ENCODE measurements at places on chromosomes 3 and 15.

GRCh38 chr15:31486506-31486905 is 159.9 kb downstream of the KLF13 start:
- DNase-seq: no peak

GRCh38 chr3:57756528-57757401 is 656 bp downstream of the SLMAP start:
- DNase-seq: peak; percentile 46

DNA sequence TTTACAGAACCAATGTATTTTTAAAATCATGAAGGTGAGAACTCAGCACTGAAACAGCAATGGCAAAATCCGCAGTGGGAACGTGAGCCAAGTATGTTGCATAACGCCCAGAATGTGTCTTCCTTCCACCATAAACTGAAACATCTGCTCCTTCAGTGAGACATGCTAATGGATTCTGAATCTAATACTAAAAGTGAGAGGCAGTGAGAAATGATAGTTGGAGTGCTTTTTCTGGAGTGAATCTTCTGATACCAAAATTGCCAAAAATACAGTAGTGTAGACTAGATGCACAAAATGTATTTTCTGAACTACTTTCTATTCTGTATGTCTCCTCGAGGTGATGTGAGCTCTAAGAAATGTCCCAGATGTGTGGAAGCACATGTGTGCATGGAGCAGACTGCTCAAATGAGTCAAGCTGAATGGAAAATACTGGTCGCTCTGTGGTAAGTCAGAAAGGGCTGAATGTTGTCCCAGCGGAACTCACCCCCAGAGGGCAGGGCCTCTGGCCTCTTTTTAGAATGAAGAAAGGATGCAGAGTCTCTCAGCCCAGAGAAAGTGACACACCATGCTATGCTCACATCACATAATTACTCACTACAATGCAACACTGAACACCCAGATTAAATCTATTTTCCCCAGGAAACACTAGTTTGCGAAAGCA is 73.0 kb downstream of the ATP10A start:
- no peak for DNase-seq

GRCh38 chr3:127933396-127933795 is 18.4 kb downstream of the KBTBD12 start:
- no peak for DNase-seq

DNA sequence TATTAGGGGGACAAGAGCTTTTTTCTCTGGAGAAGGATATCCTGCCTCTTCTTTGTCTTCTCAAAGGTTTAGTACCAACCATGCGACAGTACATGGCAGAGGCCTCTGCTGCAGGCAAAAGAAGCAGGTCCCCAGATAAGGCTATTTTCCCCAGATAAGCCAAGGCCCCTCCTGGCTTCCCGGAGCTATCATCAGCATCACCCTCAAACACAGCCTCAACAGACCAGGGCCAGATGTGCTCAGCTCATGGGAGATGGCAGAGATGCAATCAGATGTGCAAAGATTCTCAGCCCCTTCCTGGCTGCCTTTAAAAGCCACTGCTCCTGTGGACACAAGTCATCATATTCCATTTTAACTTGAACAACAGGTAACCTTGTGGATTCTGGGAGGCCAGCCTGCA is 49.0 kb downstream of the NTRK3 start:
- no peak for DNase-seq

DNA sequence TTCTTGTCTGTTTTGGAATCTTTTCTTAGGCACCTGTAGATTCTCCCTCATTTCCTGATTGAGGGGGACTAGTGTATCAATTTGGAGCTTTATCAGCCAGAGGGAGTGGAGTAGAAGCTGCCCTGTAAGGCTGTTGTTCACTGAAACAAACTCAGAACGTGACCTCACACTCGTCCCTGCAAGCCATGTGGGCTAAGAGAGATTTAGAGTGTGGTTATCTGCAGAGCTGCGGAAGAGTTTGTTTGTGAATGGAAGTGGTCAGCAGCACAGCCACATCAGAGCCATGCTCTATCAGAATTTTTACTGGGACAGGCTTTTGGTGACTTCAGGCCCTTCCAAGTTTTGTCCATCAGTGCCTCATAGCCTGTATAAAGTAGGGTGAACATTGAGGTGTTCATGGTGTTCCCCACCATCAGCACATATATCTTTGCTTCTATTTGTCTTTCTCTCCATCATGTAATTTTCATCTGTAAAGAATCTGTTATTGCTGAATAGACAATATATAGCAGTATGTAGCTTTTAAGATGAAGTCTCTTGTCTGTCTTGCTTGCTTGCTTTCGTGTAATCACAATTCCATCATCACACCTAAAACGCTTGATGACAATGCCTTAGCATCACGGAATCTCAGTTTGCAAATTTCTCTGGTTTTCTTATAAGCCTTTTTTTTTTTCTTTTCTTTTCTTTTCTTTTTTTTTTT is 37.0 kb downstream of the LARS2 start:
- no peak for DNase-seq

- DNase-seq: no peak
Measured at GRCh38 chr15:40379853-40380252, 2.7 kb upstream of the KNSTRN start.

GRCh38 chr3:184564685-184565385 is 3.2 kb downstream of the EPHB3 start:
- DNase-seq: no peak

GRCh38 chr3:15154326-15154725 is 51.7 kb upstream of the CAPN7 start:
- no peak for DNase-seq

GRCh38 chr3:49570028-49570654 is 15.9 kb downstream of the BSN start:
- DNase-seq: no peak

DNA sequence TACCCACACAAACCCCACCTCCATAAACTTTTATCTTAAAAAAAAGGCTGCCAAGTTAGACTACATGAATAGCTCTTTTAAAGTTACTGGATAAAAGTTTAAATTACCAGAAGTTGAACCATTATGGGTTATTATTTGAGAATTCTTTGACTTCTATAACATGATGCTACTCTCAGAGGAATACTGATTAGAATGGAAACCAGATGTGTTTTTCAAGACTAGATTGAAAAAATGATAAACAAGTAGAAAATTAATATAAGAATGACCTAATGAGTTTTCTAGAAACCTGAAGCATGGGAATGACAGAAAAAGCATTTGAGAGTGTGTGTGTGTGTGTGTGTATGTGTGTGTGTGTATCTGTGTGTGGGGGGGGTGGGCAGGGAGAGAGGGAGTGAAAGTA is 12.4 kb upstream of the FGF7 start:
- DNase-seq: no peak

- peak; percentile 14 for DNase-seq
Measured at GRCh38 chr3:45321607-45322391, 66.6 kb upstream of the LARS2 start.

GRCh38 chr3:194661374-194661773 is 10.6 kb downstream of the LSG1 start:
- no peak for DNase-seq

DNA sequence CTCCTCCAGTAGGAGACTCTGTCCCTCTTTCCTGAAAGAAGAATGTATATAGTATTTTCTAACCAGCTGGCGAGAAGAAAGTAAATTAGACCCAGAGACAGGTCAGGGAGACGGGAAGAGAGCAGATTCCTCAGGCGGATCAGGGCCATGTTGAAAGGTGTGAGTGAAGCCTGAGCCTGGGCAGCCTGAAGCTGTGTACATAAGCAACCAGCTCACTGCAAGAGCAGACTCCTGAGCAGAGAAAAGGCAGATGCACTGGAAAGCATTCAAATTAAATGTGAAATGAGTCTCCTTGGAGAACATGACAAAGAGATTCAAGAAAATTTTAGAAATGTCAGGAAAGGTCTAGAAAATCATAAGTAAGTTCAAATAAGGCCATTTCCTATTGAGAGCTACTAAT is 165.8 kb downstream of the GOLIM4 start:
- DNase-seq: no peak

DNA sequence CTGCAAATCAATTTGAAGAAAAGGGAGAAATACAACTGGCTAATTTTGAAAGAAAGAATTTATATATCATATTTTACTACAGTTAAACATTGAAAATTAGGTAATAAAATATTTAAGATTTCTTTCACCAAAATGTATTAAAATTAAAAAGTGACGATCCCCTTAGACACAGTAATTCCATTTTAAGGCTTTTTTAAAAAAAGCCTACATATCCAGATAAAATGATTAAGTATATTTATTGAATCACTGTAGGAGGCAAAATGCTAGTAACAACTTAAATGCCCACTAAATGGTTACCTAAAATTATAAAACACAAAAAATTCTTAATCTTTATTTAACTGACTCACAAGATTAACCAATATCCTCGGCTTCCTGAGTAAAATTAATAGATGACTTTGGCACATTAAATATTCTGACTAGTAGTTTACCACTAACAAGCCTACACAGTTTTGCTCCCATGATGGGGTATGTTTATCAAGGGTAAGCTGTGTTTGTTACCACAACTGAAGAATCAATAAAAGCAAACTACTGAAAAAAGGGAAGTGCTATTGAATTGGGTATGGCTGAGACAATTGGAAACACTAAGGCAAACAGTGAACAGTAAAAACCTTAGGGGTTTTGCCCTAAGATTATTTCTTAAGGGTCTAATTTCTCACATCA is 28.4 kb downstream of the ANKRD28 start:
- DNase-seq: no peak

DNA sequence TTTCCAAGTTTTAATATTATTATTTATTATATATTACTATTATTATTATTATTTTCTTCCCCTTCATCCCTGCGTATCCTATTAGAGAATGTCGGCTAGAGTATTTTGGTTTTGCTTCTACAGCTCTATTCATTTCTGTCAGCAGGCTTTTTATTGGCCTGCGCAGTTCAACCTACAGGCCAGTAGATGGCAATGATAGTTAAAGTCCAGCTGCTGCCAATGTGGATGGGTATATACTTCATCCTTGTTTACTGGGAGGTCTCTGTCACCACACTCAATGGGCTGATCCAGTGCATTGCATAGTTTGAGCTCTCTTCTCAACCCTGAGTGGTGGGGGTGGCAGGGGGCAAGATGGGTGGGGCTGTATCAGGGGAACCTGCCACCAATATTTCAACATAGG is 799.8 kb downstream of the NSUN3 start:
- peak; percentile 8 for DNase-seq

GRCh38 chr15:79071901-79072300 is 18.7 kb downstream of the RASGRF1 start:
- DNase-seq: no peak

DNA sequence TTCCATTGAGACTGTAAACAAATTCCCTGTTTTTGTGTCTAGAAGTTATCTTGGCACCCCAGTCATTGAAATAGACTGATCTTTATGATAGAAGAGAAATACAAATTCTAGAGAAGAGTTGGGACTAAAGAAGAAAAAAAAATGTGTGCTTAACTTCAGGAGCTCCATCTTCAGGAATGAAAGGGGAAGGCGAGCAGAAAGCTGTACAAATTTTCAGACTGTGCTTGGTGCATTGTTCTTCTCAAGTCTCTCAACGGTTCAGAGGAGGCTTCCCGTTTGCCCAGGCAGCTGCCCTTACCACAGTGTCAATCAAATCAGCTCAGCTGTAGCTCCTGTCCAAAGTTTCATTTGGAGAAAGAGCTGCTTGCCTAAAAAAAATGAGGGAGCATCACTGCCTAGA is 41.7 kb downstream of the OXSM start:
- peak; percentile 47 for DNase-seq

GRCh38 chr3:112092496-112093179 is 6.4 kb downstream of the C3orf52 start:
- no peak for DNase-seq

- DNase-seq: no peak
Measured at GRCh38 chr3:187778726-187779125, 33.5 kb upstream of the BCL6 start.

DNA sequence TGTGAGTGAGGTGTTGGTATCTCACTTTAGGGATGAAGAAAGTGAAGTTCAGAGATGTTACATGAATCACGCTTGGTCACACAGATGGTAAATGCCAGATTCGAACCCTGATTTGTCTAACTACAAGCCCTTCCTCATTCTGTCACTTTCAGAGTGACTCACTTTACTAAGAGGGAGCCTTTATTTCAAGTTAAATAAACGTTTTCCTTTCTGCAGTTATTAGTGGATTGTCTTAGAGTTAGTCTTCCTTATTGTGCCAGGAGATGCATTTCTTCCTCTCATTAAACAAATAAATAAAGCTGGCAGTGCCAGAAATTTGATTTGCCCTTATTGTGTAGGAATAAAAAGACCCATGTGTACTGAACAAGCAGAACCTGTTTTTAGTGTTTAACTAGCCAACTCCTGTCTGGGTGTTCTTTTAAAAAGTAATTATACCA is 162.5 kb downstream of the AKAP13 start:
- DNase-seq: no peak

DNA sequence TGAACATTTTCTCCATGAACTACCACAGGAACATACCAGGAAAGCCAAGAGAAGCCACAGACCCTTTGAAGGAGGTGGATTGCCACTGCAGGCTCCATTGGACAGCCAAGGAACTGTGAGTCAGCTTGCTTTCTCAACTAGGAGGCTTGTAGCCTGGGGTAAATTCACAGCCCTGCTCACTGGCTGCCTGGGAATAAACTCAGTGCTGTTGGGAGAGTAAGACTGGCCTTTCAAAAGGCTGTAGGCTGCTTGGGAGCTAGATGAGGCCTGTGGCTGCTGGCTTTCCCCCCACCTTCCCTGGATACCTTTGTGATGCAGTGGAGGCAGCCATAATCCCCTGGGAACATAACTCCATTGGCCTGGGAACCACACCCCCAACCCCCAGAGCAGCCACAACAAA is 223.5 kb upstream of the RBMS3 start:
- DNase-seq: no peak

DNA sequence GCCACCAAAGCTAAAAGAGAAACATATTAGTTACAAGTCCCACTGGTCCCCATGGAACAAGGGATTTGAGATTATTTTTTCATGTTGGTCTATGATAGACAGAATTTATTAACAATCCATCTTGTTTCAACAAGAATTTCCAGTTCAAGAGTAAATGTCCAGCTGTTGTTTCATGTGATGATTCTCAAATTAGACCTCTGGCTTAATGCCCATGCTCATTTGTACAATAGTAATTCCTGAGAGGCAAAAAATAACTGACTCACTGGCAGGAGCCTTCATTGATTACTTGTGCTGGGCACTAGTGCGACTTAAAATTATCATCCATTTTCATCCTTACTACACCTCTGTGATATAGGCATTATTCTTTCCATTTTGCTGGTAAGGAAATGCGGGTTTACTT is 171.3 kb downstream of the ITPR1 start:
- DNase-seq: no peak

GRCh38 chr15:47974724-47975123 is 146.1 kb upstream of the SLC24A5 start:
- no peak for DNase-seq

DNA sequence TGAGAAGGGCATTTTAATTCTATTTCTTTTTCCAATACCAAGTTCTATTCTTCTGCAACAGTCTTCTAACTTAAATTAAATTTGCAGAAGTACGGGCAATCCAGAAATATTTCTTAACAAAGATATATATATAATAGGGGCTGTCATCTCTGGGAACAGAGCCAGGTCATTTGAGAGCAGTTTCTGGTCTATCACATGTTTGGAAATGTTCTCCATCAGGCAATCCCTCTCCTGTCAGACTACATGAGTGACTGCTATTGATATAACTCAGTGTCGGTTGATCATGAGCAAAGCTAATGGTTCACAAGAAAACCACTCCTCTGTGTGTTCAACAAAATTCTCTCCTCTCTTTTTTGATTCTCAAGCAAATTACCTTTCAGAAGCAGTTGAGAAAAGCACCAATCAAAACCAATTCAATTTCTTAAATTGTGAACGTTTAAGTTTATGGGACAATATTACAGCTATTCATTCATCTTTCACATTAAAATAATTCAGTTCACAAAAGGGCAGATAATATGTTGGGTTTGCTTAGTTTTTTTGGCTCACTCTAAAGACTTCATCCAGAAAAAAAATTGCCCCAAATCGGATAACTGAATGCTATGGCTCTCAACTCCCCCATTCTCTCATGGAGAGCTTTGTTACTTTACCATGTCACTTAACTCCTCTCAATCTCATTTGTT is 152.9 kb upstream of the TGFBR2 start:
- DNase-seq: no peak
